Activated T-cell treated with anti-CD3 and anti-CD28 coated beads for 4 hours (primary cell): ENCODE measurements at places on chromosomes 5 and 9.
A peak's percentile ranks its signal among the peaks of the same experiment; 100 is the strongest.

DNA sequence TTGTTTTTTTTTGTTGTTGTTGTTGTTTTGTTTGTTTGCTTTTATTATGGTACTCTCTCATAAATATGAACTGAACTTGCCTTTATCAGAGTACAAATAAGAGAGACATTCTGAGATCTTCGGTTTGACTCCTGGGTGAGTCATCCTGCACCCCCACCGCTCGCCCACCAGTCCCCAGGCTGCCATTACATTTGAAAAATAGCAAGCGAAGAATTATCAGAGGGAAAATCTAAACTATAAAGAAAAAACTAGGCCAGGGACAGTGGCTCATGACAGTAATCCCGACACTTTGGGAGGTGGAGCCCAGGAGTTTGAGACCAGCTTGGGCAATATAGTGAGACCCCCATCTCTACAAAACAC lies 122.1 kb upstream of the MAP3K1 start:
- DNase-seq, result peak; percentile 29

DNA sequence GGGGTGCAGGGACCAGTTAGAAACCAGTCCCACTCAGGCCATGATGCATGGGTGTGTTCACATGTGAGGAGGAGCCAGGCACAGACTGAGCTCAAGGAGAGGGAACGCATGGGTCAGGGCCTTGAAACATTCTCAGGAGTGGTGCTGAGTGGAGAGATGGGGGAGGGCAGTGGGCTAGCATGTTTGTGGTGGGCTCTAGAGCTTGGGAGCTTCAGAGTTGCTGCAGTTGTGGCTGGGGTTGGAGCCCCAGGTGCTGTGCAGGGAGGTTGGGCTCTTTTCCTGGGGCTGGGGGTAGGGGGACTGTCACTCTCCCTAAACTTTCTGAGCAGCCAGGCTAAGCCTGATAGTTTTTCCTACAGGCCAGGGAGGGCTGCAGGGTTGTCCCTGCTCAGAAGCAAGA lies 95.4 kb downstream of the DAB2IP start:
- no peak for DNase-seq

DNA sequence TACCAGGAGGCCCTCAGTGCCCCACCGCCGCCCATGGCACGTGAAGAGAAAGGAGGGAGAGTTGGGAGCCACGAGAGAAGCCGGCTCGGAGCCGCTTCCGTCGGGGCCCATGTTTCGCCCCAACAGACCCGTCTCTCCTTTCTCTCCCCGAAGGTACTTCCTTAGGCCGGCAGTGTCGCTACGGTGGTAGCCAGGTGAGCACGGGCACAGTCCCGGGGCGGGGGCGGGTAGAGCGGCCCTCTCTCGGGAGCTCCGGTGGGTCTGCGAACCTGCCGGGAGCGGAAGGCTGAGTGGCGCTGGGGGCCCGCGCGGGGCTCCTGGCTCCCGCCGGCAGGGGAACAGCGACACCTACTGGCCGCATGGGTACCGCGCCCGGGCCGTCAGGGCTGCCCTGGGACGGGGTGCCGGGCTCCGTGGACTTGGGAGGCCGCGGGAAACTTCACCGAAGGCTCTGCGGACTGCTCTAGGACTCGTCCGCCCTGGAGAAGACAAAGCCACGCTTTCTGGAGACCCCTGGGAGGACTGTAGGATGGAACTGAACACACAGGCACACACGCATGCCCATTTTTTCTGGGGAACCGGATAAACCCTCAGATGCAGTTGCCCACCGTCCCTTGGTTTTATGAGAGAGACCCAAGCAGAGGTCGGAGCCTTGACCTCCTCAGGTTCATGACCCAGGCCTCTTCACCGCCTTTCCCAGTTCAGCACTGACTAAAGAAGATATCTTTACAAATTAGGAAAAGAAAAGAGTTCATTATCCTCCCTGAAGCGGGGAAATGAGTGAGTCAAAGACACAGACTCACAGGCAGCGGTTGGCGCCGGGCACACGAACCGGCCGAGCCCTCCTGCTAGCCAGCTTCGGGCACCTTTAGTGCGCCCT lies 202.5 kb downstream of the MEF2C start:
- peak; percentile 72 for DNase-seq

GRCh38 chr9:68746525-68746924 lies 41.5 kb downstream of the PIP5K1B start:
- no peak for DNase-seq

DNA sequence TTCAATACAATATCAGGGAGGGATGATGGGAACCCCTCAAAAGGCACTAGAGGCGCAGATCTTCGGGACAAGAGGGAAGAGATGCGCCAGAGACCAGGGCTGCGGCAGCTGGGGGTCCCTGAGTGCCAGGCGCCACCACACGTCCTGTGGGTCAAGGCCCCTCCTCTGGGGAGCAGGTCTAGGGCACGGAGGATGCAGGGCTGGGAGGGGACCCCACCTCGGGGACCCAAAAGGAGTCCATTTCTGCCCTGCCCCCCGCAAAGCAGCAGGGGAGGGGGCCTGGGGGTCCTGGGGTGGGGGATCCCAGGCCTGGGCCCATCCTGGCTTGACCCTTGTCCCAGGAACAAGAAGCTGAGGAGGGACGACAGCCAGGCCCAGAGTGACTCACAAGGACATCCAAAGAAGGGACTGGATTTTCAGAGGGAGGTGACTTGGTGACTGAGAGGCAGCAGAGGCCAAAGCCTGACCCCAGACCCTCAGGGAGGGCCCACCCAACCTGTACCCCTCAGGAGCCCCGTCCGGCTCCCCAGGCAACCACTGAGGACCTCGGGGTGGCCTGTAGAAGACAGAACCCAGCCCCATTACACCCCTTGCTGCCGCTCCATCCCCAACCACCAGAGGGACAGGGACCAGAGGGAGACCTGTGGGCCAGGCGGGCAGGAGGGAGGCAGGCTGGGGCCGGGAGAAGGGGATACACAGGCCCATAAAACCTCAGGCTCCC lies 54.2 kb downstream of the LRSAM1 start:
- DNase-seq, result no peak

DNA sequence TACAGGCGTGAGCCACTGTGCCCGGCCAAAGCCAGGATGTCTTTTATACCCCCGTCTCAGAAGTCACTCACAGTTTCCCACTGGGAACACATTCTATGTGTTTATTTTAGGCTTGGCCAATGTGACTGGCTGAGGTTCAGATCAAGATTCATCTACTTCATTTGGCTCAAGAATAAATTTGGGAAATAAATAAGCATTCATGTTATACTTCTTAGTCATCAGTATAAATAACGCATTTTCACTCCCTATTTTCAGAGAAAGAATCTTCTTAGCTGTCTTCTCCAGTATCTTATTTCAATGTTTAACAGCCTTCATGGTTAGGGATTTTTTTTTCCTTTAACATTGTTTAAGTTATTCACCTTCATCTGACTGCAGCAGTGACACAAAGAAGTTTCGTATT lies 11.8 kb downstream of the S100Z start:
- no peak for DNase-seq

DNA sequence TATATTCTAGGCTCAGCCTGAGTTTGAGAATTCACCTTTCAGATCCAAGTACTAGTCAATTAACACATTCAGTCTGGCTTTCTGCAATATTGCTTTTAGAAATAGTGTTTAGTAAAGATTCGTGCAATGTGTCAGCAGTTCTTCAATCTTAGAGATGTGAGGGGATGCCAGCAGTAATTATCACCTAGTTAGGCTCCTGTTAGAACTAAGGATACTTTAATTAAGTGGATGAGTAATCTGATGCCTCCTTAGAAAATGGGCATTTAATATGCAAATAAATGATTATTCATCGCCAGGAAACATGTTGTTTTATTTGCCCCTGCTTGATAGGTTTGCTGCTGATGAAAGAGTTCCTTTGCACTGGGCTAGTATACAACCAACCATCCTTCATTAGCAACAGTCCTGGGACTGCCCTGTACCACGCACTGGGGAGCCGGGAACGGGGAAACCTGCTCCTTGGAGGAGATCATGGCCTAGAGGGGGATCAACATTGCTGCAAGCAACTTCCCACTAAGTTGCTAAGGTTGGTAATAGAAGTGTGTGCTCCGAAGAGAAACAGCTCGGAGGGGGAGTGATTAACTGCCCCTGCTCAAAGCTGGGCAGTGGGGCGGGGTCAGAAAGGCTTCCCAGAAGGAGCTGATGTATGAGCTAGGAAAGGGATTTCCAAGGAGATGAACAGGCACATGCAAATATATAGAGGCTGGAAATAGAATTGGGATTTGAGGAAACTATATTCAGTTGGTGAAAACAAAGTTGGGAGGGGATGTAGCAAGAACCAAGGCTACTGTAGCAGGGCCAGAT lies 231.8 kb downstream of the DRD1 start:
- no peak for DNase-seq

DNA sequence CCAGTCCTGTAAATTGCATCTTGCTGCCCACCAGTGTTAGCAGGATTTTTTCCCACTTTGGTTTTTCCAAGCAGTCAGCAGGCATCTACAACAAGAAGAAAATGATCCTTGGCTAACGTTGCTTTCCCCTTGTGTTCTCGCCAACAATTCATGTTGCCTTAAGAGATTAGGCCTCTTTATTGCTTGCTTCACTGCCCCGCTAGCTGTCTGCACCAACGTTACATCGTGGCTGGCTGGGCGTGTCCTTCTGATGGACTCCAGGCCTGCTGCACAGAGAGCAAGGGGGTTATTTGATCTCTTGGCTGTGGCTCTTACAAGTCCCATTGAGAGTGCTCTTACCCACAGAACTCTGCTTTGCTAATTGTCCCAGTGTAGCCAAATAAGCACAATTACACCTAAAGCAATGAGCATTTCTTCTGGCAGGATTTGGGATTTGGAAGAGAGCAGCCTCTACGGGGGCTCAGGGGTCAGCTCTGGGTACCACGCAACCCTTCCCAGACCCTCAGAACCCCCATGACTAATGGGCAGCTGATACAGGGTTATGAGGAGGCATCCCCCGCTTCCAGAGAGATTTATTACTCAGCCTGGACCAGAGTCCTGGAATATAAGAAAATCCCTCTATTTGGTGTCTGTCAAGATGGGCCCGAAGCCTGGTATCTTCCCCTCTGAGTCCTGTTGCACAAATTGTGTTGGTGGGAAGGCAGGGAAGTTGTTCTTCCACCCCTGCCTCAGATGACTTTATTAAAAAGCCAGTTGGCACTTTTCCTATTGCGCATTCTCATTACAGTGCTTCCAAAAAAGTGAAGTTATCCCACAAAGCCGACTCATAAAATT lies 17.6 kb downstream of the DCANP1 start:
- DNase-seq, result no peak

- DNase-seq, result no peak
These were observed 143.9 kb downstream of the SLIT3 start for GRCh38 chr5:169157064-169157463.

DNA sequence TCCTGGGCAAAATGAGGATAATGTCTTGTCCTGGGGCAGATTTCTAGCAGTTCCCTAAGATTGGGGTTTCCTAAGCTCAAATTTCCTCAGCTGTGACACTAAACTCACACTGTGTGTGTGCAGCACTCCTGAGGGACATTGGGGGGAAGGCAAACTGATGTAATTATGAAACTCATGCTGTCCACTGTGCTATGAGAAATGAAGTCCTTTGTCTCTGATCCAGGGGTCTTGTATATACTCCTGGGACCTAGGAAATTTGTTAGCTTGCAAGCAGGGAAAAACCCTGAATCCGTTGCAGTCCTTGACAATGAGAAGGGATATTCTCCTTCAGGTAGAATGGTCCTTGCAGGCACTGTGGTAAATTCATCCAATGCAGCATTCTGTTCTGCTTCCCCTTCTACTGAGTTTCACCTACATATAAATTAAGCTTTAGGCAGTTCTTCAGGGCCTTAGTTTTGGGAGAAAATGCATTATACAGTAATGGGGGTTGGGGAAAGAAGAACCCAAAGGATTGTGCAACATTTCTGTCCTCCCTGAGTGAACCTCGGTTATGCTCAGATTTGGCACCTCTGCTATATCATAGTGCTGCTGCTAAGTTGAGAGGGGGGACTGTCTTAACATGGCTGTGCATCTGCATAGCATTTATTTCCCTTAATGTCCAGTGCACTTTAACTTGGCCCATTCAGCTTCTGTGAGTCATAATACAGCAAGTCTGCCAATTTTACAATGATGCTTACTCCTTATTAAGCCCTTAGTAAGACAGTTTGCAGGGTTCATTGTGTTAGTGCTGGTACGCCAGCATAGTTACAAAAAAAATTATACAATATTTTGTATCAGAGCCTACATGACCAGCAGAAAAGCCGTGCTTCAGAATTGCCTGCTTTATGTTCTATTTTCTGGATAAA lies 80.2 kb downstream of the PJA2 start:
- DNase-seq, result no peak

DNA sequence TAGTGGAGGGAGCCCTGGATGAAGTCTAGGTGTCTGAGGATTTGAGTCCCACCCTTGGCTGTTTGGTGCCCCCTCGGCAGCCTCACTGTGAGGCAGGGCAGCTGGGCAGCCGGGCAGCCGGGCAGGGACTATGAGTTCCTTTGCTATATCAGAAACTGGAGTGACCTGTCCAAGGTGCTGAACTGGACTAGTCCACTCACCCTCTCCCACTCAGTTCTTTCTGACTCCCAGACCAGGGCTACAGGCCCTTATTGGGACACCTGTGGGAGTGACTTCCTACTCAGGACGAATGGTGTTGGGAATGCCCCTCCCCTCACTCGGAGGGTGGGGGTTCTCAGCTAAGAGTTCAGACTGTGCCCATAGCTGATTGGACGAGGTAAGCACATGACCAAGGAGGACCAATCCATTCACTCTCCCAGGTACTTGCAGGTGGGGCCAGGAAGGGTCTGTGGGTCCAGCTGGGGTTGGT lies 34.1 kb upstream of the RAPGEF1 start:
- DNase-seq, result no peak

DNA sequence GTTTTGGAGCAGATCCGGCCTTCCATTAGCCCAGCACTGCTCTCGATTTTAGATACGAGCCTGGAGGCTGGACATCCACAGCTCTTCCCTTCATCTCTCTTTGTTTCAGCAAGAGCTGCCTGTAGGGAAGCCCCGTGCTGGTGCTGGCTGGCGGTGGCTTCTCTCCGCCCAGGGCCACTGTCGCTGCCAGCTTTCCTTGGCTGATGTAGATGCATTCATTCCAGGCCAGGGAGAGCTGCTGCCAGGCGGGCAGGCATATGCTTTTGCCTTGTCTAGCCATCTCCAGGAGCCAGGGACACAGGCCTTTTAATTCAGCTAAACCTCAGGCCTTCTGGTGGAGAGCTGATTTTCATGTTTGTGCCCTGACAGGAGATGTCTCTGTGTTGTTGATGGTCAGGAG lies 409.3 kb upstream of the CLINT1 start:
- no peak for DNase-seq

- no peak for DNase-seq
These were observed 51.3 kb downstream of the ARHGEF37 start for GRCh38 chr5:149632311-149633251.

- no peak for DNase-seq
These were observed 4.4 kb upstream of the ELL2 start for GRCh38 chr5:95966005-95966404.

- no peak for DNase-seq
These were observed 456.0 kb downstream of the RAB3C start for GRCh38 chr5:59038798-59039295.

GRCh38 chr5:78275998-78276543 lies 18.4 kb downstream of the AP3B1 start:
- no peak for DNase-seq

GRCh38 chr5:90014420-90014819 lies 395.1 kb downstream of the CETN3 start:
- DNase-seq, result no peak

GRCh38 chr5:167843881-167844572 lies 447.4 kb upstream of the WWC1 start:
- DNase-seq, result no peak
